ENCODE measurements at places on chromosomes 1 and 21. TPM values are rescaled to one million over a fixed set of nuclear protein-coding genes. Genes with fewer than 3 reads are reported as not detected.

SERINC2 gene
- total RNA-seq = 15.0 TPM

GRCh38 chr1:65308781-65309303 is 501 bp upstream of the DNAJC6 start:
- DNase-seq = no peak

CCDC185 gene
- total RNA-seq = not detected

- DNase-seq = no peak
Measured at GRCh38 chr1:150076066-150076465, 8.5 kb downstream of the VPS45 start.

SPATA6 gene
- 4.0 TPM for total RNA-seq

KCNE2 gene
- total RNA-seq = not detected

All from H4 (cell line).